ENCODE measurements at places on chromosomes 6 and 20.

GRCh38 chr6:127030836-127031235 lies 87.6 kb upstream of the RSPO3 start:
- no peak for DNase-seq

GRCh38 chr20:42074944-42075343 lies 456.8 kb upstream of the CHD6 start:
- no peak for DNase-seq

- DNase-seq = no peak
These were observed 72.8 kb downstream of the RTN4IP1 start for GRCh38 chr6:106556368-106556960.

DNA sequence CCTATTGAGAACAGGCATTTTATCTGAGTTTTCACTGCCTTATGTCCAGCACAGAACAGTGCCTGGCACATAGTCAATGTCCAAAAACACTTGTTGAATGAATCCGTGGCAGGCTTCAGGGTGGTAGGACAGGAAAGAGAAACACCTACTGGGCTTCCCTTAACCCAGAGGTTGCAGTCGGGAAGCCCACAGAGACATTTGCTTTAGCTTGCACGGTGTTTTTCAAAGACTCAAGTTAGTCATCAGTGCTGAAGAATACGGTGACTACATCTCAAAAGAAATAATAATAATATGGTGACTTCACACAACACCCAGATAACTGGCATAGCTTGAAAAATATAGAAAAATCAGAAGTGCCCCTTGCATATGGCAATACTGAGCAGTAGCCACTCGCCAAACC lies 160.4 kb downstream of the CD83 start:
- no peak for DNase-seq

- no peak for DNase-seq
These were observed 153.5 kb upstream of the DST start for GRCh38 chr6:56796196-56796532.

- peak; percentile 41 for DNase-seq
These were observed 28.4 kb downstream of the SYNJ2 start for GRCh38 chr6:158009935-158010585.

DNA sequence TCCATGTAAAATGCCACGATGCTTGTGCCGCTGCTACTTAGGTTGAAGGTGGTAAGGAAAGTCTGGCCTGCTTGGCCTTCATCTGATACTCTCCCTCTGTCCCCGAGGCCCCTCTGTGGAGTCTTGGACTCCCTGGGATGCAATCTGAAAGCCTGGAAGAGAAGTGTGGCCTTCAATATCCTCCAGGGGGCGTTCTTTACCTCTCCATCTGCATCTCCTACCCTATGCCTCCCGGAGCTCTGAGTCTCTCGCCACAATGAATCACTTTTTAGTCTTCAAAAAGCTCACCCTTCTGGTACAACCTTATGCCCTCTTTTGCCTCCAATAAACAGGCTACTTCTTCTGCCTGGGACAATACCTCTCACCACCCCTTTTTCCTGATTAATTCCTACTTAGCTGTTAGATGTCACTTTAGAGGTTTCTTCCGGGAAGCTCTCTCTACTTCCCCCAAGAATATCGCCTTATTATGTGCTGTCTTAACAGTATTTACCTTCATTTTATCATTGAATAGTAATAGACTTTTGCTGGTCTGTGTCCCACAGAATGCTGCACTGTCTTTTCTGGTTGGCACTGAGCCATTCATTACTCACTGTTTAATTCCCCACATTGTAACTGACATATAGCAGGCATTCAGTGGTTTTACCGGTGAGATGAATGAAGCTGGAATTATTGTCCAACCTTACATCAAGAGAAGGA lies 13.9 kb upstream of the ATG5 start:
- DNase-seq = no peak

DNA sequence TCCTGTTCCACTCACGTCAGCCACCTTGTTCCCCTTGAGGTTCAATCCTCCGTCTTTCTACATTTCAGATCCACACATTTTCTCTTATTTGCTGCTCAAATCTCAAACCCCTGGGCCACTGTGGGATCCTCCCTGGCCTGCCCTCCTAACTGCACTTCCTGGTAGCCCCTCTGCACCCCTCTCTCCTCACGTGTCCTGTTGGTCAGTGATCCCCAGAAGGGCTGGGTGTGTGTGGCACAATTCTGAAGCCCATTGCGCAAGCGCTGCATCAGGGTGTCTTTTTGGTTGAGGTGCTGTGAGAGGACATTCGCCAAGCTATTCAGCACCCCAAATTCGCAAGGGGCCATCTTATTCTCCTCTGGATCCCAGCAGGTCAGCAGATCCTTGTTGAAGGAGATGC lies 2.3 kb downstream of the HLA-DMB start:
- no peak for DNase-seq

DNA sequence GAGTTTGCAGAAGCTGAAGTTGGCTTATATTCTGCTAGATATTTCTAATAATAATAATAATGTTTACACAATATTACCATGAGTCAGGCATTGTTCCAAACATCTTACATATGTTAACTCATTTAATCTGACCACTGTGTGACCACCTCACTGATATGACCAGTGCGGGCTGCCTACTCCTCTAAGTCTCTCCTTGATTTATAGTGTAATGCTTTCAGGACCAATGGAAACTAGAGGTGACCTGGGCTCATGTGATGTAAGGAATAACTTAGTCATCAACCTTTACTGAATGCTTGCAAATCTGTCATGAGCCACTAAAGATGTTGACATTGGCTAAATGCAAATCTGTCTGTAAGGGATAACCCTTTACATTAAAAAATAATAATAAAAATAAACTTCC lies 51.1 kb upstream of the GPR6 start:
- no peak for DNase-seq

DNA sequence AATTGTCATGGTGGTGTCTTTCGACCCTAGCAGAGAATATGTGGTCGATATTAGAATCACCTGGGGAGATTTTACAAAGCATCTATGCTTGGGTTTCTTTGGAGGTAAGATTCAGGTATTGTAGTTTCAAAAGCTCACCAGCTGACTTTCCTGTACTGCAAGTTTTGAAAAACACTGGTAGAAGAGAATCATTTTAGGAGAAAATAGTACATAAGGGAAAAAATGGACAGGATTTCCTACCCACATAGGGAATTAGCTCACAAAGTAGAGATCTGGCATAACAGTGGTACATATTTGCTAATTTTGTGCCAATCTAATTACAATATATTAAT lies 27.4 kb upstream of the ABT1 start:
- DNase-seq = no peak

- DNase-seq = peak; percentile 70
These were observed 26.9 kb downstream of the PXDC1 start for GRCh38 chr6:3724451-3725144.

- DNase-seq = no peak
These were observed 1.5 kb upstream of the EFHC1 start for GRCh38 chr6:52418606-52419005.

DNA sequence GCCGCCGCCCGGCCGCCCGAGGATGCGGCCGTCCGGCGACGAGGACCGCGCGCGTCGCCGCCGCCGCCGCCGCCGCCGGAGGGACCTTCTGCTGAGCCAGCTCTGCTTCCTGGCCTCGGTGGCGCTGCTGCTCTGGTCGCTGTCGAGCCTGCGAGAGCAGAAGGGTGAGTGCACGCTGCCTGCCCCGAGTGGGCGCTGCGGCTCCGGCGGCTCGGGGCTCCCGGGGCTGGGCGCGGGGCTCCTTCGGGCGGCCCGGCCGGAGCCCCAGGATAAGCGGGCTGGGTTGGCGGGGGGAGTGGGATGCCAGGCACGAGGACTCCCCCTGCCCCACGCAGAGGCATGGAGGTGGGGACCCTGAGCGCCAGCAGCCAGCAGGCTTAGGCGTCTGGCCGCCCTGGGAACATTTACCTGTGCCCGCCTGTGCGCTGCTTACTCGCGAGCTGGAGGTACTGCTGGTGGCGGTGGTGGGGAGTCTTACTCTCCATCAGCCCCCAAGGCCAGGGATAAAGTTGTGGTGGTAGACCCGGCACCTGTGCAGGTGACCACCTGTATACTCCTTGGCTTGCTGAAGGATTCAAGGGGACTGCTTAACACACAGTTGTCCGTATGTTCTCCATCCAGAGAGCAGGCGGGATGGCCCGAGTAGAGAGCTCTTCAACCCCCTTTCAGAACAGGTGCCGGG lies 520 bp downstream of the SLC24A3 start:
- DNase-seq = peak; percentile 92

GRCh38 chr20:38473367-38473795 lies 738 bp downstream of the RALGAPB start:
- DNase-seq = no peak

DNA sequence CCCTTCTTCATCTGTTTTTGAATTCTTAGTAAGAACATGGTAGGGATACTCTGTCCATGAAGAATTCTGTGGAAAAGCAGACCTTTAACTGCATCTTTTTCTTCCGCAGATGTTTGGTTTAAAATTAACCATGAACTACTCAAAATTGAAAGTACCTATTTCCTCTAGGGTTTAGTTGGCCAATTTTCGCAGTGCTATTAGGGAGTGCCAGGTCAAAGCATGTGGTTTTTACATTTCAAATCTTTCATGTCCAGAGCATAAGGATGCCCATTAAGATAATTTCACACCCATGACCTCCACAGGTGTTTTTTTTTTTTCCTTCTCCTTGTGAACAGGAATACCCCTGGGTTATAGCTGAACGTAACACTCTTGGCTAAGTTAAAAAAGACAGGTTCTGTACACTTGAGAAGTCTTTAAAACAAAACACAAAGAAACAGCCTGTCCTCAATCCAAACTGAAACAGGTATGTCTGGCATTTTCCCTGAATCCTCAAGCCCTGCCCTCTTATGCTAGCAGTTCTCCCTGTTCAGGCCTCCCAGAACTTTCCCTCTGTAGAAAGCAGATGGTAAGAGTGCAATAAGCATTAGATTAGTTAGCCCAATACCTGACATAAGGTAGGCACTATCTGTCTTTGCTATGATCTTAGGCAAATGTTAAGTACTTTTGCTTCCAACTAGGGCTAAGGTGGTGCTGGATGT lies 67.1 kb downstream of the ELOVL5 start:
- DNase-seq = no peak

- no peak for DNase-seq
These were observed 117.1 kb upstream of the RAB32 start for GRCh38 chr6:146426516-146426915.

DNA sequence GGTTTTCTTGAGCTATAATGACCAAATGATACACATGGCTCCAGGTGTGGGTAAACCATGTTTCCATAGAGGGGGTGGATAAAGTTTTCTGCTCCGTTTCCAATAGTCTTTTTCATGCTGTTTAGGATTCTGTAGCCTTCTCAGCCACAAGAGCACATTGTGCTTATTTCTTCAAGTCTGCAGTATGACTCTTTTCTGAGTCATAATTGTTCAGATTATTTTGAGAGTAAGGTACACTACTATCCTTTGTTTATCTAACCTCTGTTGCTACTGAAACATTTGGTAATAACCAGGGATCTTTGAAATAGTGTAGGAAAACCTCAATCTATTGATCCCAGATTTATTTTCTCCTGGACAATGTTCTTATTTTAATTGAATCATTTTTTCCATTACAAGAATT lies 247.9 kb upstream of the BMP2 start:
- DNase-seq = no peak

DNA sequence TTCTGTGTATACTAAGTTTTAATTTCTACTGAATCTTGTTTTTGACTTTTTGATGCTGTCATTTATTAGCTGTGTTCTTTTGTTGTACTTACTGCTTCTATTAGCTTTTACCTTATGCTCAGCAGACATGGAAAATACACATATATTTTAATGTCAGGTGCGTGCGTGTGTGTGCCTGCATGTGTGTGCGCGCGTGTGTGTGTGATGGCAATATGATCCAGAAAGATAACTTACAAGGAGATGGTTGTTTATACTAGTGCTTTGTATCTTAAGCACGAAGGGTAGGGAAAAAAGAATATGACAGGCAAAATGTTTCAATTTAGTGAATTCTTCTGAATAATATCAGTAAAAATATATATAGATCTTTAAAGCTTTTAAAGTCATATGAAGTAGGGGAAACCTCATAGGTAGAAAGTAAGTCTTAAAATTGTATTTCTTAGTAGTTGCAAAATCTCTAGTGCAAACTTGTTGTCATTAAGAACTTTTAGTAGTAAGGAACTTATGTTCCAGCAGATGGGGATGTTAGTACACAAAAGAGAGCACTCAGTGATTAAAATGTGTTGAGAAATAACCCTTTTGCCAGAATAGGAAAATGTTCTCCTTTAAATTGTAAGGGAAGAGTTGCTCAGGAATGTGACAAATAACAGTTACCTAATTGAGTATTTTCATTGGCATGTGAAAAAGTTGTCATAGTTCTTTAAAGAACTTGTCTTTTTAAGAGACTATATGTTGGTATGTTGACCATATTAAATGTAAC lies 13.2 kb downstream of the QKI start:
- DNase-seq = no peak

DNA sequence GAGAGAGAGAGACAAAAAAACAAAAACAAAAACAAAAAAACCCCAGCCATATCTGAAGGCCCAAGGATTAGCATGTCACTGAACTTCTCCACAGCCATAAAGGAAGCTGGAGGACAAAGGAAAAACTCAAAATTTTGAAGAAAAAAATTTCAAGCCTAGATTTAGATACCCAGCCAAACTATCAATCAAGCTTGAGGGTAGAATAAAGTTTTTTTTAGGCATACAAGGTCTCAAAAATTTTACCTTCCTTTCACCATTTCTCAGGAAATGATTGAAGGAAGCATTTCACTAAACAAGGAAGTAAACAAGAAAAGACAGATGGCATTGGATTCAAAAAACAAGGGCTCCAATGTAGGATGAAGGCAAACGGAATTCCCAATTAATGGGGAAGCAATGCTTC lies 52.1 kb downstream of the KCNK5 start:
- no peak for DNase-seq

All from spleen (tissue), 13 donors.